ENCODE measurements at places on chromosomes 4 and X.
A peak's percentile ranks its signal among the peaks of the same experiment; 100 is the strongest.

DNA sequence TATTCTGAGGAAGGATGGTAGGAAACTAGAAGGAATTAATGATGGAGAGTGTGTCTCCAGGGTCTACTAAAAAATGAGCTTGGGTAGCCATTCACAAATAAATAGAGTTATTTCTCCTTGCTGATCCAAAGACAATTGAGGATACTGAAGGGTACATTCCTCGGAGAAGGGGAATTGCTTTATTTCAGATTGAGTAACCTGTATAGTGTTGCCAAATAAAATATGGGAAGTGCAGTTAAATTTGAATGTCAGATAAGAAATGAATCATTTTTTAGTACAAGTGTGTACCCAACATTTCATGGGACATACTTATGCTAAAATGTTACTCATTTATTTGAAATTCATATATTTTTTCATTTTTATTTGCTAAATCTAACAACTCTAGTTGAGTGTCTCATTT, 16.0 kb upstream of the VSIG1 start:
- no peak for DNase-seq

DNA sequence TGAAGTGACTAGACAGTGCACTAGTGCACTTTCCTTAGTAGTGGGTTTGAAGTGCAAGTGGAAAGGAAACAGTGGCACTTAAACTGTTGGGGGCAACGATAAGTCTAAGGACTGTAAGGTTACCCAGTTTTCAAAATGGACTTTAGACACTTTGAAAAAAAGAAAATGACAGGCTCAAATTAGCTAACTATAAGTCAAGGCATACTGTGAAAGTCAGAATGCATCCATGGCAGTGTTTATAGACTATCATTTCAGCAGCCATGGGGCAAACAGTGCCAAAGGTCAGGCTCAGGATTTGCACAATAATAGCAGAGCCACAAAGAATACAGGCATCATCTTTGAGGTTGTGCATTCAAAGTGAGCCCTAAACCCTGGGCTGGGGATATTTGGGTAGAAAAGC, 104.4 kb downstream of the CXCL13 start:
- no peak for DNase-seq

GRCh38 chr4:116243431-116243830, 841.9 kb downstream of the TRAM1L1 start:
- no peak for DNase-seq

DNA sequence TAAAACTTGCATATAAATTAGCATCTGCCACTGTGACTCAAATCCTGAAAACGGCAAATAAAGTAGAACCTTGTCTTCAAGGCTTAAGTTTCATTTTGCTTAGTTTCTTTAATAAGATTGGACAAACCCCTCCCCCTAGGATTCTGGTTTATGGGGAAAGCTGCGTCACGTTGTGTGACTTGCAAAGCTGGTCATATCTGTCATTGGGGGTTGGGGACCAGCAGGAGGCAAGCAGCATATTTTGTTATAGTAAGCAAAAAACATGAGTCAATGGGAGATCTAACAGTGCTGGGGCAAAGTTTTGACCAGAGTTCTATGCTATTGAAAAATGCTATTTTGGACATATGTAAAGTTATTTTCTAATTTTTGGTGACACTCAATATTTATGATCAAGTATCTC, 407.3 kb downstream of the PCDH18 start:
- DNase-seq, result peak; percentile 31

DNA sequence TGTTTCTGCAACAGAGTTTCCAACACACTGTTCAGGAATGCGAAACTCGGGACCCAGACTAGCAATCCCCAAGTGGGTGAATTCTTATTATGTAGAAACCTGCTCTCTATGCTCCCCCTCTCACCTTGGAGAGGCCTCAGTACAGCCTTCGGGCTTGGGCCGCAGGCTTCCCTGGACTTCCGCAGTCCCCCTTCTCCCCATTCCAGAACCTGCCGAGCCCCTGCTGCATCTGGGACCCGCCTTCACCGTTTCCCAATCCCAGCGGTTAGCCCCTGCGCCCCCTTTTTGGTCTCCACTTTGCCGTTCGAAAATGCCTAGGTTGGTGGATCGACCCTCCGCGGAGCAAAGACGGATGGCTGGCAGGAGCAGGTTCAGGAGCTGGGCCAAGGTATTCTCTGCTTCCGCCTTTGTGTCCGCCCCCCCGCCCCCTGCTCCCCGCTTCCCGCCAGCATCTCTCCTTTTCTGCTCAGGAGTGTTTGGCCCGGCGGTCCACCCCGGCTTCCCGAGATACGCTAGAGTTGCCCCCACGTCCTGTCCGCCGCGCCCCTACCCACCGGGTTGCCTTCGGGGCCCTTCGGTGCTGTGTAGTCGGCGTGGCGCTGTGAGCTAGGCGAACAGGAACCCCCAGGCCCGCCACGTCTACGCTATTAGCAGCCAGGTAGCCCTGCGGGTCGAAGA, 11.5 kb downstream of the HAND2 start:
- peak; percentile 10 for DNase-seq

GRCh38 chr4:17033025-17033767, 134.8 kb upstream of the LDB2 start:
- no peak for DNase-seq

DNA sequence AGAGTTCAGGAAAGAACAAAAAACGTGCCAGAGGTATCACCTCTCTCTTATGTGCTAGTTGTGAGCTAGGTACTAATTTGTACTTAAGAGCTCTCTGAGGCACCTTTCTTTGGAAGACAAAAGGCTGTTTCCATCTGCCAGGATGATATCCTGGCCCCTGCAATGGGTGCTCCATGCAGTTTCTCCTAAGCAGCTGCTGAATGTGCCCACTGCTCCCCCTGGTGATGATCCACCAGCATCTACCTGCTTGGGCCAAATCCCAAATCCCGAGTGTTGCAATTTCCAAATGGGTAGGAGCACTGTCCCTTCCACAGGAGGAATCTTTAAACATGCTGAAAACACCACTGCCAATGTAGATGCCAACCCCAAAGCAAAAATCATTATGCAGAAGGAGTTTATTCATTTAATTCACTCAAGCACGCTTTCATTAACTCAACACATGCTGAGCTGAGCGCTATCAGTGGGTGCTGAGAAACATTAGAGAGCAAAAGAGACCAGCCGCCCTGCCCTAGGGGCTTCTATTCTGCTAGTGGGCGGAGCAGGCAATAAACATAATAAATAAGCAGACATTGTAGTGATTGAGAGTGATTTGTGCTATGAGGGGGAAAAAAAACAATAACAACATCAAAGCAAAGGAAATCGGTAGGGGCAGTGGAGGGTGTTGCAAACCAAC, 69.6 kb upstream of the C4orf50 start:
- no peak for DNase-seq

GRCh38 chr4:89784686-89785231, 52.2 kb downstream of the SNCA start:
- no peak for DNase-seq

All from fibroblast of skin of left quadriceps (primary cell).